T-helper 22 cell (primary cell): ENCODE measurements at places on chromosomes 11 and 22.

DNA sequence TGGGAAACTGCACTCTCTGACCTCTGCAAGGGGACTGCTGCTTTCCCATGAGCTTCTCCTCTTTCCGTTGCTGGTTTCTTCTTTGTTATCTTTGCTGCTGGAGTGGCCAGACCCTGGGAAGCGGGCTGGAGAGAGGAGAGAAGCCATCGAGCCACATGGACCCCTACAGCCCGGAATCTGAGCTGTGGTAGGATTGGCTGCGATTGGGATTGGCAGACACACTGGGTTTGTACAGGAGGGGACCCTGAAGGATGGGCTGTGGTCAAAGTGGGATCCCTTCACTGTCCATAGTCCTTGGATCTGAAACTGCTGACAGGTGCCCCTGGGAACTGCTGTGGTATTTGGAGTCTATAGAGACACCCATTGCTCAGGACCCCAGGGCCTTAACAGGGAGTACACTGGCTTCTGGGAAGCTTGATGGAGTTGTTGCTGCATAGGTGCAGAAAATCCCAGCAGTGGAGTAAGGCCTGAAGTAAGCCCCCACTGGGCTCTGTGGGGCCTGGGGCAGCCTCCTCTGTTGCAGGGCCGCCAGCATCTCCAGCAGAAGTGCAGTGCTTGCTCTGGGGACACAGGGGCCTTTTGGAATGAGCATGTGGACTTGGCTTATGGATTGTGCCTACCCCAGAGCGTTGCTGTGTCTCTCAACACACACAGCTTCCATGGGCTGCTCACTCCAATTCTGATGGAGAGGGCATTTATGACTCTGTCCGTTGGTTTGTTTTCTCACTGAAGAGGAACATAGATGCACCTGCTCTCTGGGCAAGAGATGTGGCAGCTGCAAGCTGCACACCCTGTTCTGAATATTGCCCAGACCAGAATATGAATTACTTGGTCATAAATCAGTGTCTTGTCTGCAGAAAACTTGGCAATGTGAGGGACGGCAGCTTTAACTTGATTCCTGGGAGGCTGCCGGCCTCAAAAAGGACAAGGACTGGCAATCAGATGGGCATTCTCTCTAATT is 32.0 kb downstream of the BCR start:
- DNase-seq: no peak

DNA sequence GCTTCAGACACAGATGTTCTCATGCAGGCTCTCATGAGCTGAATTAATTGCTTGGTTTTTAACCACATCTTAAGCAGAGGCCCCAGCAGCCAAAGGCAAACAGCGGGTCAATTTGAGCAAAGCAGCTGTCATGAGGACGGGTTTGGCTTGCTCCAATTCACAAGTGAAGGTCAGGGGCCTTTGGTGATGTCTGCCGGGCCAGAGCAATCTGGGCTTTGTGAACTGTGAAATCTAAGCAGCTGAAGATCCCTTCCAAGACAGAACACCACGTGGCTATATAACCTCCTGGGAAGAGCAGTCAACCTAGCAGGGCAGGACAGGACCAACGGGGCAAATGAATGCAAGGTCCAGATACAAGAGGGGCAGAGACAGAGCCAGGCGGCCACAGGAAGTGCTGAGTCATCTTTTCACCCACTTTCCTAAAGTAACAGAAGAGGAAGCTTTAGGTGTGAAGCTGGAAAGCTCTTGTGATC is 187.3 kb upstream of the B3GAT1 start:
- DNase-seq: no peak

DNA sequence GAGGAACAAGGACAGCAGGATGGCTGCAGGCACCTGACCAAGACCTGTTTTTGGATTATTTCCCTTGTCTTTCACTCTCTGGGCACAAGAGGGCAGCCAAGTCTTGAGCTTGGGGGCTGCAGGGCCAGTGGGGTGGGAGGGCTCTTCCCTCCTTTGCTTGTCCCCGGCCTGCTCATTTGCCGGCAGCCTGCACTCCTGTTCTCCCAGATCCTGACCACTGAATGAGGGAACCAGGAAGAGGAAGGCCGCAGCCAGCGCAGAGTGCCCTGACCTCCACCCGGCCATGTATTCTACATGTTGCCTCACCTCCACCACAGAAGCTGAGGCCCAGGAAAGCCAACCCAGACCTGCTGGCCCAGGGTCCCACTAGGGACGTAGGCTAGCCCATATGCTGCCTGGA is 15.5 kb upstream of the NNMT start:
- DNase-seq: no peak

DNA sequence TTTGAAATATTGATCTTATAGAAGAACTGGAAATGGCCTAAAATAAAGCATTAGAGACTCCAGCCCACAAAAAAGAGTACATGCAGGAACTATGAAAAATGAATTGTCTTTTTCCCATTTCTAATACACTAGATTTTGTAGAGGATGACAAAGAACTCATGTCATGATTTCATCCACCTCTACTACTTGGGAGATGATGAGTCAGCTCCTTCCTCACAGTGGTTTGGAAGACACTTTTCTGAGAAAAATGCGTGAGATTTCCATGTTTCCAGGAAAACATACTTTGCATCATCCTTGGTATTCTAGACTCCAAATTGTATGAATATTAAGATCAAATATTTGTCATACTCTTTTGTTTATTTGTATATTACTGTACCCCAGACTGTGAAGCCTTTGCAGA is 500.5 kb downstream of the FAM181B start:
- no peak for DNase-seq

- DNase-seq: no peak
These were observed 54.6 kb downstream of the KCNA4 start for GRCh38 chr11:29962243-29962642.

- DNase-seq: no peak
These were observed 9.2 kb upstream of the NDUFS8 start for GRCh38 chr11:68021167-68021787.

- DNase-seq: no peak
These were observed 4.8 kb downstream of the PKP3 start for GRCh38 chr11:398826-399225.

- no peak for DNase-seq
These were observed 67.8 kb downstream of the NECTIN1 start for GRCh38 chr11:119661226-119661625.

DNA sequence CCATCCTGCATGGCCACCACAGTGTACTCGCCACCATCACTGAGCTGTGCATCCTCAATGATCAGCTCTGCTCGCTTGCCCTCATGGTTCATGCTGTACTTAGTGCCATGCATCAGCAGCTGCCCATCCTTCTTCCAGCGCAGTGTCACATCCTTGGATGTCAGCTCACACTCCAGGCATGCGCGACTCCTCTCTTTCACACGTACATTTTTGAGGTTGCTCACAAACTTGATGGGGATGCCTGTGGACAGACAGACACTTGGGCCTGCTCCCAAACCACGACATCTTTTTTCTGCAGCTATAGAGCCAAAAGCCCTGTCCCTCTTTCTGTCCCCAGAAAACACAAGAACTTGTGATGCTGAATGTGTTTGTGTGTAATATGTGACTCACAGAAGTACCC is 10.5 kb downstream of the IGSF22 start:
- DNase-seq: no peak

DNA sequence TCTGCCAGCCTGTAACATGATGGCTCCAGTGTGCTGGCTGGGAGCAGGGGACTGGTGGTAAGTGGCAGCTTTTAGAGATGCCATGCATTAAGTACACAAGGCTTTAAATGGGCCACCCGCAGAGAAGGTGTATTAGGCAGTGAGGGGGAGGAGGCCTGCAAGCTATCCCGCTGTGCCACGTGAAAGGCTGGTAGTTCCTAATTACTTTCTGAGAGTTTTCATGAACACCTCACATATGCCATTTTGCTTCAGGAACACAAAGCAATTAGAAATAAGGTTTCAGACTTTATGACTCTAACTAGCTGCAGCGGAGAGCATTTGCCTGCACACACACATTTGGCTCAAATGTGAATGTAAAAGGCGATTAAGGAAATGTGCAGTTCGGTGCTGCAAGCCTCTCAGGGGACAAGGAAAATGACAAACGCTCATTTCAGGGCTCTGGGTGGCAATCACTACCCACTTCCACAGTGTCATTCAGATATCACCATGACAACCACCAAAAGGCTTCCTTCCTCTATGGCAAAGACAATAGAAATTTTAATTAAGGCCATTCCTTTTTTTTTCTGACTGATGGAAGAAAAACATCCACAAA is 116.6 kb downstream of the PLEKHA7 start:
- DNase-seq: no peak

DNA sequence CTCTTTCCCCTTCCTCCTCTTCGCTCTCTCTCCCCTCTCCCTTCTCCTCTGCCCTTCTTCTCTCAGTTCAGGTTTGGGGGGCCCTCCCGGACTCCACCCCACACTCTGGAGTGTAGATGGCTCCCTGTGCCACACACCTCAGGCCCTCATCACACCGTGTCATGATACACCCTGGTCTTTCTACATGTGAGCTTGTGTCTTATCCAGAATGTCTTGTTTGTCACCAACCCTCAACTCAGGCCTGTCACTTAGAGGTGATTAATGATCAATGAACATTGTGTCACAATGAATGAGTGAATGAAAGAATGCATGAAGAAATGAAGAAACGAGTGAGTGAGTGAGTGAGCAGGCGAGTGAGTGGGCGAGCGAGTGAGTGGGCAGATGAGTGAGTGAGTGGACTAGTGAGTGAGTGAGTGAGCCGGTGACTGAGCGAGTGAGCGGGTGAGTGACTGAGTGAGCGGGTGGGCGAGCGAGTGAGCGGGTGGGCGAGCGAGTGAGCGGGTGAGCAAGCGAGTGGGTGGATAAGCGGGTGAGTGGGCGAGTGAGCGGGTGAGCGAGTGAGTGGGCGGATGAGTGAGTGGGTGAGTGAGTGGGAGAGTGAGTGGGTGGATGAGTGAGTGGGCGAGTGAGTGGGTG is 33.8 kb downstream of the CAPN1 start:
- DNase-seq: no peak

DNA sequence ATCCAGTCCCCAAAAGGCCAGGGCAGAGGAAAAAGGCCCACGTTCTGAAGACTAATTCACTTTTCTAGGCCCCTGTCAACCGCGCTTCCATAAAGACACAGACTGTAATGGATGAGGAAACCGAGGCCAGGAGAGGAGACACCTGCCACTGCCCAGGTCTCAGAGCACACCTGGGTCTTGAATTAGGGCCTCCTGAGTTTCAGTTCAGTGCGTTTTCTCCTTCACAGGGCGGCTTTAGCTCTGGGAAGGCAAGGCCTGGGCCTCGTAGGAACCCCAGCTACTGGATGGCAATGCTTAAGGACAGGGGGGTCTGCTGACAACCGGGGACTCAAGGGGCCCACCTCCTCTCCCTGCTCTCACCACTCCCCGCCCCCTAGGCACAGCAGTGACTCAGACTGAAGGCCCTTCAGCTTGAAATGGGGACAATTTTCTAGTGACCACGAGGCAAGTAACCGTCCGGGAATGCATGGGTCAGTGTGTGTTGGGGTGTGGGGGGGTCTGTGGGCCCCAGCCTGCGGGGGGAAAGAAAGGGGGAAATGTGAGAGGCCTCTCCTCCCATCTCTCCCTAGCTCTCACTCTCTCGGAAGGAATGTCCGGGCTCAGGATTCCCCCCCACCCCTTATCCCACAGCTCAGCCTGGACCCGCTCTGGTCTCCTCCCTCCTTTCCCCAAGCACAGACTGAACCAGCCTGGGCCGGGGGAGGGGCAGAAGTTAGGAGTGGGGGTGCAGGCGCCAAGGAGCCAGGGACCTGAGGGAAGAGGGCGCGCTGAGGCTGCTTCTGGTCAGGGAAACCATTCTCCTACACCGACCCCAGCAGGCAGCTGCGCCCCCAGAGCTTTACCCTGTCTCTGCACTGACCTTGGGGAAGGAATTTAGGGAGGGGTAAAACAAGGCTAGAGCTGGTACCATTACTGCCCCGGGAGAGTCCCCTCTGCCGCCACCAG is 17.2 kb downstream of the CREB3L1 start:
- no peak for DNase-seq

GRCh38 chr22:49753961-49754695 is 73.5 kb downstream of the BRD1 start:
- DNase-seq: no peak

GRCh38 chr11:420911-421321 is 6.1 kb upstream of the SIGIRR start:
- DNase-seq: no peak

- DNase-seq: no peak
These were observed 17.0 kb downstream of the SLC22A12 start for GRCh38 chr11:64608046-64608445.

DNA sequence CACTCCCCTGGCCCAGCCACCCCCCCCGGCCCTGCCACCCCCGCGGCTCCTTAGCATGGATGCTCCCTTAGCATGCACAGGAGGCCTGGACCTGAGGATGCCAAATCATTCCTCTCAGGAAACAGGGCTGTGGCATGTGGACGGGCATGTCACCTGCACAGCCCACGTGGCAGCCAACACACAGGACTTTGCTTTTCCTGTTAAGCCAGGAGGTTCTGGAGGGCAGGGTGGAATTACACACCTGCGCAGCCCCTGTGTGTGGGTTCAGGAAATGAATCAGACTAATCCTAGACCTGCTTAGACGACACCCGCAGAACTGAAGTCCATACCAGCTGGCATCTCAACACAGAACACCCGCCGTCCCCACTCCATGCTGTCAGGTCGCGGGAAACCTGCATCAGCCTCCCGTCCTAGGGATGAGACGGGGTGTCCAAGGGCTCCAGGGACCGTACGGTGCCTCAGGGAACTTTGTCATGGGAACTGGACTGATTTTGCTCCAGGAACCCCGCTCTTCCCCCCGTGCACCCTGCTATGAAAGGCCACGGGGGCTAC is 10.2 kb downstream of the CERK start:
- DNase-seq: no peak

DNA sequence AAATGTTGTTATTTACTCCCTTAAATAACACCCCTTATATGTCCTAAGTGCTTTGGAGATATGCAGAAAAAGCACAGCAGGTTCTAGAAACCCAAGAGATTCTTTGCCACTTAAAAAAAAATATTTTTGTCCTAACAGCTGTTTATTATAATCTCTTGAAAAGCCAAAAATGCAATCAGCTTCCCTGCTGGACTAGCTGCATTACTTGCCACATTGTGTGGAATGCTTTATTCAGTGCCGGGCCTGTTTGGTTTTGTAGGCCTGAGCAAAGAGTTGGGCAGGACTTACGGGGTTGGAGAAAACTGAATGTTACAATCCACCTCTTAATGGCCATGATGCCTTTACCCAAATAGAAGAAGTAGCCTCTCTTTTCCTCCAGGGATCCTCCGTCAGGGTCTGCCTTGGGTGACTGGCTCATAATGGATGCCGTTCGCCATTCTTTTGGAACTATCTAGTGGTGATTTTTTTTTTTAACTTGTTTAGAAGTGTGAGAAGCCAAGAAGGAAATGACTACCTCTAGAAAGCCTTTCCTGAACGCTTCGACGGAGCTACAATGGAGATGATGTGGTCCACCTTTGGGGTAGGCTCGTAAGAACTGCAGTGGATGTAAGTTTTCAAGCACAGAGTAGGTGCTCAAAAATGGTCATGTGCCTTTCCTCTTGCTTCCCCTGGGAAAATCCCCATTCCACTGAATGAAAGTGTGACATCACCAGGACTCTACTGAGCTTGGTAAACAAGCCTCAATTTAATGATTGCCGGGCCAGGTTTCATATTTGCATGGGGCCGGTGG is 241.3 kb upstream of the NCAM1 start:
- no peak for DNase-seq

GRCh38 chr11:108967571-108967970 is 302.7 kb downstream of the DDX10 start:
- DNase-seq: no peak
